SK-N-SH (cell line): ENCODE measurements at places on chromosomes 1 and 21. TPM values are rescaled to one million over a fixed set of nuclear protein-coding genes. Genes with fewer than 3 reads are reported as not detected.

The TXNIP gene
- polyA plus RNA-seq: 44.6 and 77.3 TPM in 2 replicates

DNA sequence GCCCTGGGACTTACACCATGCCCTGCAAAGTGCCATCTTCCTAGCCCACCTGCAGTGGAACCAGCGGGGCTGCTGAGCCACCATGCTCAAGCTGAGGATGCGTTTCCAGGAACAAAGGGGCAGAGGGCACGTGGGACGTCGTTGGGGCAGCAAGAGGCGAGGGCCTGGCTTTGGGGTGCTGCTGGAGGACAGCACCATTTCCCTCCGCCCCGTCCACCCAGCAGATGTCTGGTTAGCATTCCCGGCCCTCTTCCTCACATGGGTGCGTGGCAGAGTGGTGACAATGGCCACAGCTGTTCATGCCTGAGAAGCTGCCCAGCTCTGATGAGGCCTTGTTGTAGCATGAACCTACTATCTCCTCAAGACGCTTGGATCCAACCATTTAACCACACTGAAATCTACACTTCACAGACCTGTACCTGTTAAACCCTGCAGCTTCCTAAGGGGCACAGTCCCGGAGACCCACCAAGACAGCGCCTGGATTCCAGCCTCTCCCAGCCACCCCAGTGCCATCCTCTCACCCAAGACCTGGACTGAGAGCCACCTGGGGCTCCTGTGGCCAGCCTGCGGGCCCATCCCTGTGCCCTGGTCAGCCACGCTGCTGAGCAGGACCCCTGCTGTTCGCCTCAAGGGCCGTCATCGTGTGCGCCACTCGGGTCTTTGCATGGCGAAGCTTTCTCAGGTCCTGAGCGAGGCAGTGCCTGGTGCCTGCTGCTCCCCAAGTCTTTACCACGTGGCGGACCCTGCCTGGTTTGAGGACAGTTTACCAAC, 33.2 kb downstream of the SLC45A1 start:
- no peak overlapping the region for H3K27ac ChIP-seq
- DNase-seq: no peak
- no peaks in the 10 kb centered on the region for H3K27me3 ChIP-seq
- H3K4me3 ChIP-seq: no peak overlapping the region

GRCh38 chr21:35259457-35259856, 210.4 kb upstream of the RUNX1 start:
- peaks cover 6% of the 10 kb centered on the region for H3K4me1 ChIP-seq
- H3K27ac ChIP-seq: no peak overlapping the region
- H3K4me3 ChIP-seq: no peak overlapping the region

The FCAMR gene
- not detected in 2 replicates for polyA plus RNA-seq

The ASTN1 gene
- 0.13 and 0.29 TPM in 2 replicates for polyA plus RNA-seq

The NTPCR gene
- 20.8 and 20.9 TPM in 2 replicates for polyA plus RNA-seq

DNA sequence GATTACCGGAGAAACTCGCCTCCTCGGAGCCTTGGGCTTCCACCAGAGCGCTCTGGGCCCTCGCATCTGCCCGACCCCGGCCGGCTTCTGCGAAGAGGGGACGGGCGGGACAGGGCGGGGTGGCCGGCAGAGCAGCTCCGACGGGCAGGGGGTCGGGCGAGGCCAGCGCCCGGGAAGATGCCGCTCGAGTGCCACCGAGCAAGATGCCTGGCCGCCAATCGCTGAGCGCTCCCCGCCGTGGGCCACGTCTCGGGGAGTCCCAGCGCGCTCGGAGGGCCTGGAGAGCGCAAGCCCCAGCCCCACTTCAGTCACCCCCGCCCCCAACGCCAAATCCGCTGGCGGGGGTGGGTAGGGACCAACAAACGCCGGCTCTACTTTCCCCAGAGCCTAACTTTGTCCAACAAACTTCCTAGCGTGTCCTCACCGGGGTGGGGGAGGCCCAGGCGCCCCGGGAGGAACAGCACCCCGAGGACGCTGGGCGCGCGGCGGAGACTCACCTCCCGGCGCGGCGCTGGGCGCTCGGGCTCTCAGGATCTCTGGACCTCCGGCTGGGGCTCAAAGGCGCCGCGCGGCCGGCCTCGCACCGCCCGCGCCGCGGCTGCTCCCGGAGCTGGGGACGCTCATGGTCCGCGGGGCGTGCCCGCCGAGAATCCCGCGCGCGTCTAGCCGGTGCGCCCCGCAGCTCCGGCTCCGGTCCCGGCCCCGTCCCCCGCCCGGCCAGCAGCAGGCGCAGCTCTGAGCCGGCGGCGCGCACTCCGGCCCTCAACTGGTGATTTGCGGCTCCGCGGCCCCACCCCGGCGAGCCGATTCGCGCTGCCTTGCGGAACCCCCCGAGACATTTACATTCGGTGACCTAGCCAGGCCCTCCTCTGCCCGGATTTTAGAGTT, at the start of gene BCAR3:
BCAR3 (minus strand) TSS at position 737 of the 888 bp plus-strand sequence. CDS start 6,907 bp downstream, outside the sequence.
- peak; percentile 89 for DNase-seq
- H3K27ac ChIP-seq: peak within 1 kb of the TSS; percentile 95
- peaks cover 19% of the 10 kb centered on the region; the same call in 1 of the 2 replicates for H3K4me1 ChIP-seq
- peak within 1 kb of the TSS; percentile 86 for H3K4me3 ChIP-seq
- H3K27me3 ChIP-seq: no peaks in the 10 kb centered on the region

DNA sequence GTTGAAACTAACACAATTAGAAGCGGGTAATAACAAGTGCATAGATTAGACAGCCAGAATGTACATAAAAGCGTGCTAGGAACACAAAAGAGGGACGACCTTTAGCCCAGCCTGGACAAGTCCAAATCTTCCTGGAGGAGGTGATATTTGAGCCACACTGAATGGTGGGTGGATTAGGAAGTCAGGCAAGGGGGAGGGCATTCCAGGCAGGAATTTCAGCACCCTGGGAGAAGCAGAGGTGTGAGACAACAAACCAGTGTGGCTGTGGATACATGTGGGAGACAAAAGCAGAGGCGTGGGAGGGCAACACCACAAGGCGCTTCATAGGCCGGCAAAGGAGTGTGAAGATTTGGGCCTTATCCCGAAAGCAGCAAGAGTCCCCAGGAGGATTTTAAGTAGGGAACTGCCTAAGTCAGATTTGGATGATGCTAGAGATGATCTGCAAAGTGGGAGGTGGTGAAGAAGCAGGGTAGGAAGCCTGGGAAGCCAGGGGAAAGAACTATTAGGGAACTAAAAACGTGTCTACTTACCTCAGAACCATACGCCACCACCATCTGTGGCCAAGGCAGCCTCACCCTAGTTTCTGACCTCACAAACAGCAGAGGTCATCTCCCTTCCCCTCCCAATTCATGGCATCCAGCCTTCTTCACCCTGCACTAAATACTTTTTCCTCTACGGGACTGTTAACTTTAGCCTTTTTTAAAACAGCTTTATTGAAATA, 81.8 kb downstream of the GLUL start:
- H3K4me3 ChIP-seq: no peak overlapping the region
- H3K4me1 ChIP-seq: no peaks in the 10 kb centered on the region
- no peaks in the 10 kb centered on the region for H3K36me3 ChIP-seq
- H3K27me3 ChIP-seq: no peaks in the 10 kb centered on the region
- DNase-seq: no peak
- H3K27ac ChIP-seq: no peak overlapping the region

DNA sequence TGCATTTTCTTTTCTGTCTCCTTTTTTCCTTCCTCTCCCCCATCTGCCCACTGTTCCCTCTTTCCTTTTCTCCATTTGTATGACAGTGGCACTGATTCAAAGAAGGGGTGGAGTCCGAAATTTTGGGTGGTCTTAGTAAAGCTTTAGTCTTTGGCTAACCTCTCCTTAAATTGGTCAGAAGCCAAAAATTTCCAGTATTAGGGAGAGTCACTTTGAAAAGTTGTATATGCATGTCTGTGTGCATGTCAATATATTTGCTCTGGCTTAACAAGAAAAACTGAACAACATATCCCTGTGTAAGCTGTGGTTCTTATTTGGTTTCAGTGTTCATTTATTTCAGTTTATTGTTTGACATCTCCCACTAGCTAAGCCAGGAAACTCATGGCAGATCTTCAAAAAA, 314.8 kb upstream of the CXADR start:
- H3K27me3 ChIP-seq: no peaks in the 10 kb centered on the region
- no peak for DNase-seq
- no peak overlapping the region for H3K27ac ChIP-seq
- H3K4me3 ChIP-seq: no peak overlapping the region

DNA sequence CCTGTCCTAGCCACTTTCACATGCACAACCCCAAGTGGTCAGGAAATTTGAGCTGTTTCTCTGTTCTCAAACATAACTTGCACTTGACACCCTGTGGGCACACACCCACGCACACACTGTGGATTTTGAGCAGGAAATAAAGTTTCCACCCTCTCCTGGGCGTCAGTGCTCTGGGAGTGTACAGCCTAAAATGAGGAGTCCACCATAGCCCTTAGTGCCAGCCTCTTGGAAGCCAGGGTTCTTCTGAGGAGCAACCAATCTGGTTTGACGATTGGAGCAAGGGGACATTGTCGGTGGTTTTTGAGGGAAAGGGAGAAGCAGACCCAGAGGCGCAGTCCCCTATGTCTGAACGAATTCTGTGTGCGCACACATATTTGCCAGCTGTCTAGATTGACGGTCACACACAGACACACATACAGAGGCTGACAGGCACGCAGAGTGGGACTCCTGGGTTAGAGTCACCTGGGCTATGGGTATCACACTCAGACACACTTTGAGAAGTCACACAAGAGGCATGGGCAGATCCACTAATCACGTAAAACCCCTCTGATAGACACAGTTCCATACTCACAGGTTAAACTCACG, 2.7 kb downstream of the DMBX1 start:
- peaks cover 59% of the 10 kb centered on the region for H3K27me3 ChIP-seq
- H3K4me3 ChIP-seq: no peak overlapping the region
- no peak overlapping the region for H3K27ac ChIP-seq
- no peaks in the 10 kb centered on the region for H3K36me3 ChIP-seq
- DNase-seq: no peak
- peaks cover 5% of the 10 kb centered on the region; the same call in 1 of the 2 replicates for H3K4me1 ChIP-seq

DNA sequence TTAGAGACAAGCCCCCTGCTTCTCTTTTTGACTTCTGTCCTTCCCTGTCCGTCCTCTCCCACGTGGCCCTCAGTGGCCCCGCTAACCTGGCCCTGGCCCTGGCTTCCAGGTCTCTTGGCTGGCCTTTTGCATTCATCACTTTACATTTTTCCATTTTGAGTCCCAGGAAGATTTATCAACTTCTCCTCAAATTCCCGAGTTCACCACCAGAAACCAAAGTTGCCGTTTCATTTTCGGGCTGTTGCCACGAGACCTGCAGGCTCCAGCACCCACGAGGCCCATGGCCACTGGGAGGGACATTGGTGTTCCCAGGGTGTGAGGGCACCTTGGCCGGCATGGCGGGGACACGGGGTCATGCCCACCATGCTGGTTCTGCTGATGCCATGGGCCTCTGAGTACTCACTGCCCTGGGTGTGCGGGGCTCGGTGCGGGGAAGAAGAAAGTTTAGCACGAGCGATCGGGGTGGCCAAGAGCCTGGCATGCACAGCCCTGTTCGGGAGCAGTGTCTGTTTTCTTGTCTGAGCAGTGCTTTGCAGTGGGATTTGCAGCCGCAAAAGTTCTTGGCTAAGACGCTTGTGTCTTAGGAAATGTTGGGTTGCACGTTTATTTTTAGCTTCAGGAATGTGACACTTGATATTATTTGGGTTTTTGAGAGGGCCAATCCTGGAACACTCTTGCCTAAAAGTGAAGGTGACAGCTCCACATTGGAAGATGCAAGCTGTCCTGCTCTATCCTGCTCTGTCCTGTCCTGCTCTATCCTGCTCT, 40.4 kb upstream of the ADARB1 start:
- no peaks in the 10 kb centered on the region for H3K4me1 ChIP-seq
- no peak for DNase-seq
- H3K27ac ChIP-seq: no peak overlapping the region
- no peak overlapping the region for H3K4me3 ChIP-seq

DNA sequence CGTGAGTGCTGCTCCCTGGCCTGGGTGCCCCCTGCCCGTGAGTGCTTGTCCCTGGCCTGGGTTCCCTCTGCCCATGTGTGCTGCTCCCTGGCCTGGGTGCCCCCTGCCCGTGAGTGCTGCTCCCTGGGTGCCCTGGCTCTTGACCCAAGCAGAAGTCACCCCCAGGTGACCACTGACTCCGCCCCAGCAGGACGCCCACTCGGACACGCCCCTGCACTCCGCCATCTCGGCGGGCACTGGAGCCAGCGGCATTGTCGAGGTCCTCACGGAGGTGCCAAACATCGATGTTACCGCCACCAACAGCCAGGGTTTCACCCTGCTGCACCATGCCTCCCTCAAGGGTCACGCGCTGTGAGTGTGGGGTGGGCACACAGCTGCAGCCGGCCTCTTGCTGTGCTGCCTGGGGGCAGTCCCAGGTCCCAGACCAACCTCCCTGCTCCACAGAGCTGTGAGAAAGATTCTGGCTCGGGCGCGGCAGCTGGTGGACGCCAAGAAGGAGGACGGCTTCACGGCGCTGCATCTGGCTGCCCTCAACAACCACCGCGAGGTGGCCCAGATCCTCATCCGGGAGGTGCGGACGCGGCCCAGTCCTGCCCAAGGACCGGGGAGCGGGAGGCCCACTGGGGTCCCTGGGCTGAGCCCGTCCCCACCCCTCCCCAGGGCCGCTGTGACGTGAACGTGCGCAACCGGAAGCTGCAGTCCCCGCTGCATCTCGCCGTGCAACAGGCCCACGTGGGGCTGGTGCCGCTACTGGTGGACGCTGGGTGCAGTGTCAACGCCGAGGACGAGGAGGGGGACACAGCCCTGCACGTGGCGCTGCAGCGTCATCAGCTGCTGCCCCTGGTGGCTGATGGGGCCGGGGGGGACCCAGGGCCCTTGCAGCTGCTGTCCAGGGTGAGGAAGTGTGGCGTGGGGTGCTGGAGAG, 3.9 kb upstream of the MMP23B start:
- H3K4me1 ChIP-seq: no peaks in the 10 kb centered on the region; the same call in 1 of the 2 replicates
- no peak overlapping the region for H3K27ac ChIP-seq
- H3K4me3 ChIP-seq: no peak overlapping the region
- no peaks in the 10 kb centered on the region for H3K27me3 ChIP-seq
- DNase-seq: no peak

DNA sequence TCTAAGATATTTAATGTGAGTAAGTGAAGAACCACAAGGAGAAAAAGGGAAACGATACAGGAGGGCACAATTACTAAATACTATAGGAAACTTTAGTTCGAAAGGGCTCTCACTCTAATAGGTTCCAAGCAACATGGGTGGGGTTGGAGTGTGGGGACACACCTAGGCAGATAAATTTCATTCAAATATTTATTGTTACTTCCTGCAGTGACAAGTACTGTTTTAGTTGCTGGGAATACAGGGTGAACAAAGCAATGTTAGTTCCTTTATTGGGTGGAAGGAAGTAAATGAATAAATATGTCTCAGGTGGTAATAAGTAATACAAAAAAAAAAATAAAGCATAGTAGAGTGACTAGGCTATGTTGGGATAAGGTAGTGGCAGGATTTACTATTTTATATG, 73.2 kb upstream of the B3GALT2 start:
- no peaks in the 10 kb centered on the region for H3K27me3 ChIP-seq
- peaks cover 42% of the 10 kb centered on the region for H3K36me3 ChIP-seq
